ENCODE measurements at places on chromosomes 3 and 15.

- DNase-seq: no peak
Observed at GRCh38 chr3:190031887-190032752, 88.6 kb downstream of the P3H2 start.

DNA sequence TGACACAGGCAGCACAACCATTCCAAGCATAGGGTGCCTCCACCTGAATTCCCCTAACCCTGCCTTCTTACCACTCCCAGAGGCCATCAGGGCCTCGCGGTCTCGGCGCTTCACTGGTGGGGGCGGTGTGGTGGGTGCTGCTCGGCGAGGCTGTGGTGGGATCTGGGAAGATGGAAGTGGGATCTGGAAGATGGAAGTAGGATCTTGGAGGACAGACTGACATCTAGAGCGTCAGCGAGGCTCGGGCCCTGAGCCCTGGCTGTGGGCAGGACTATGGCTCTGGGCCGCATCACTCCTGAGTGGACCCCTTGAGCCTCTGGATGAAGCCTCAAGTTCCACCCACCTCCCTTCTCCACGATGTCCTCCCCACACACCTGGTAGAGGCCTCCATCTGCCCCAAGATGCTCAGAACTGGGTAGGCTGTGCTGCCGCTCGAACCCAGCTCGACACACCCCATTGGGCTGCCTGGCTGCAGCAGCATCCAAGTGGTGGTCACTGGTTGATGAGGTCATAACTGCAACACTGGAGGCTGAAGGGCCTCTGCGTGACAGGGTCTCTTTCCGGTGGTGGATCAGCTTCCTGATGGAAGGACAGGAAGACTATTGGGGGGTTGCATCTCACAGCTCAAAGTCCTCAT, 3.6 kb downstream of the NCKIPSD start:
- DNase-seq: no peak

- DNase-seq: no peak
Observed at GRCh38 chr3:140505213-140505612, 172.7 kb upstream of the TRIM42 start.

- DNase-seq: peak; percentile 12
Observed at GRCh38 chr3:10551821-10552630, 46.6 kb upstream of the ATP2B2 start.

DNA sequence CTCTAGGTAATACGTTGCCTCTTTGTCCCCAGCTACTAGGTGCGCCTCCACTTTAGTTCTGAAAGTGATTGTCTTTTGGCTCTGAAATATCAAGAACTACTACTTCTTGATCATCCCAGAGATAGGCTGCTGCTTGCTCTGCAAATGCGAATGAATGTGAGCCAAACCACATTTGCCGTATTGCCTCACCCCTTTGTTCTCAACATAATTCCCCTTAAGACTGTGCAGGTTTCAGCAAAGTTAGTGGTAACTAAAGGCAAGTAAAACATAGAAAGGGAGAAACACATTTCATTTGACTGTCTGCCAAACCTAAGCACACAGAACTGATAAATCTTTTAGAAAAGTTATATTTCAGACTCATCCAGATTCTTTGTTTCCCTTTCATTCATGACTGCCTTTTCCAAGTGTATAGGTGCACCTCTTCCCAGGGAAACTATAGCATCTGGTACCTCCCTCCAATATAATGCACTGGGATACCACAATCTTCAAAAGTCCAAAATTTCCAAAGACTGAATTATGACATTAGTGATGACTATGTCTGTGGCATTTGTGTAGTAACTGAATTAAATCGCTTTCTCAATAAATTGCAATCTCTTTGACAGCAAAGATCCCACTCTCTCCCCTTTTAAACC, 720.6 kb upstream of the CBLB start:
- no peak for DNase-seq

DNA sequence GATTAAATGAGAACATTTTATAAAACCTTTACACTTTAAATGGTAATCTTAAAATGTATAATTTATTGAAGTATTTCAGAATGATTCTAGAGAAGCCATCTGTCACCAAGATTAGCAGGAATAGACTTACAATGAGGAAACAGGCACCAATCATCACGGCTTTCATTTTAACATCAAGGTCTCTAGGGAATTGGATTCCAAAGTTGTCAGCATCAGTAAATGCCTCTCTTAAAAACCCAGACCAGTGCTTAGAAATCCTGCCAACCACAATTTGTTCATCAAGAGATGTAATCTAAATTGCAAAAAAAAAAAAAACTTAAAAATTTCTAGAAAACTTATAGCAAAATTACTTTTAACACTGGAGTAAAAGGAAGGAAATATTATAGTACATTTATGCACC, 20.3 kb downstream of the PLSCR2 start:
- no peak for DNase-seq

GRCh38 chr3:71785532-71786216, 726 bp upstream of the PROK2 start:
- no peak for DNase-seq

GRCh38 chr3:129278439-129278965, at the start of gene HMCES:
Gene HMCES (plus strand): TSS chr3:129278870. CDS start chr3:129279733, 863 bp downstream.
- peak; percentile 84 for DNase-seq

DNA sequence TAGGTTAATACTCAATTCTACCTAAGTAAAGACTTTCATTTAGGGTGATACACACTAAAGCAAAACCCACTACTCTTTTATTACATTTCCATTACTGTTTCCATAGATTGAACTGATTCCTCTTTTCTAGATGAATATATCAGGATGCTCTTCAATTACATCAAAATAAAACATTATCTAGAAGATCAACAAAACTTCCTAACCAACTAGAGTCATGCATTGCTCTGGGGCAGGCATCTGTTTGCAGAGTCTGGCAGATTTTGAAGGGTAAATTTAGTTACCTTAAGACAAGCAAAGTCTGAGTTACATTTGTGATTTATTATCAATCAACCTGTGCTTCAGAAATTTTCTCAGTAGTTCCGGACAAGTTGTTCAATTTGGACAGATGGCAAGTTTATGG, 117.1 kb downstream of the NEK11 start:
- DNase-seq: no peak
